ENCODE measurements at places on chromosomes 11 and 22. TPM values are rescaled to one million over a fixed set of nuclear protein-coding genes. Genes with fewer than 3 reads are reported as not detected.

Gene PHF21B
- polyA plus RNA-seq = 0.28 TPM

Gene XKR3
- not detected for polyA plus RNA-seq

Gene TRIM48
- polyA plus RNA-seq = not detected

Gene OR10W1
- polyA plus RNA-seq = not detected

GRCh38 chr11:127252321-127252720 lies 251.8 kb upstream of the KIRREL3 start:
- DNase-seq = no peak

DNA sequence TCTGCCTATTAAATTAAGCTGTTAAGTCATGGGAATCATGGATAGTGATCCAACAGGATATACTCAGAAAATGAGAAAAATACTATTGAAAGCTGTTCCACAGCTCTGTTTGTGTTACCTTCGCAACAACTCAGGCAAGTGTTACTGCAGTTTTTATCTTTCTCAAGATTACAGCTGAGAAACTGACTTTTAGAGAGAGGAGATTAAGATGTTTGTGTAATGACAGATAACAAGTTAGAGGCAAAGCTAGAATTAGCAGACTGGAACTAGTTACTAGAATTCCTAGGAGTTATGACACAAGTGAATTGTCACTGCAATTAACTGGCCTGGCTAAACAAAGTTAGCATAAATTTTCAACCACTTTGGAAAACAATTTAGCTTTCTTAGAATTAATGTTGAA lies 1.6 kb downstream of the SLN start:
- DNase-seq = no peak

DNA sequence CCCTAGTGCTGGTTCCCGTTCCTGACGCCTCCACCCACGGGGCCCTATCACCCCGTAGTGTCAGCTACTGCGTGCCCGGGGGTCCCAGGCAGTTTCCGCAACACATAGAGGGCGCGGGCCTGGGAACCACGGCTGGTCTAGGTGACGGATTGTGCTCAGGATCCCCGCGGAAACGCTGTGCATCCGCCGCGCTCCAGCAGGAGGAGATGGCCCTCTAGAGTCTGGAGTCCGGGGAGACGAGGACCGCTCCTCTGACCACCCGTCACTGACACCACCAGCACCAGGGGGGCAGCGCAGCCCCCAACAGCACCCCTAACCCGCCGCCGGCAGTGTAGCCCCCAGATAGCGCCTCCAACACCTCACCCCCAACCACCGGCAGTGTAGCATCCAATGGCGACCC lies 4.4 kb upstream of the RFPL3 start:
- no peak for DNase-seq

DNA sequence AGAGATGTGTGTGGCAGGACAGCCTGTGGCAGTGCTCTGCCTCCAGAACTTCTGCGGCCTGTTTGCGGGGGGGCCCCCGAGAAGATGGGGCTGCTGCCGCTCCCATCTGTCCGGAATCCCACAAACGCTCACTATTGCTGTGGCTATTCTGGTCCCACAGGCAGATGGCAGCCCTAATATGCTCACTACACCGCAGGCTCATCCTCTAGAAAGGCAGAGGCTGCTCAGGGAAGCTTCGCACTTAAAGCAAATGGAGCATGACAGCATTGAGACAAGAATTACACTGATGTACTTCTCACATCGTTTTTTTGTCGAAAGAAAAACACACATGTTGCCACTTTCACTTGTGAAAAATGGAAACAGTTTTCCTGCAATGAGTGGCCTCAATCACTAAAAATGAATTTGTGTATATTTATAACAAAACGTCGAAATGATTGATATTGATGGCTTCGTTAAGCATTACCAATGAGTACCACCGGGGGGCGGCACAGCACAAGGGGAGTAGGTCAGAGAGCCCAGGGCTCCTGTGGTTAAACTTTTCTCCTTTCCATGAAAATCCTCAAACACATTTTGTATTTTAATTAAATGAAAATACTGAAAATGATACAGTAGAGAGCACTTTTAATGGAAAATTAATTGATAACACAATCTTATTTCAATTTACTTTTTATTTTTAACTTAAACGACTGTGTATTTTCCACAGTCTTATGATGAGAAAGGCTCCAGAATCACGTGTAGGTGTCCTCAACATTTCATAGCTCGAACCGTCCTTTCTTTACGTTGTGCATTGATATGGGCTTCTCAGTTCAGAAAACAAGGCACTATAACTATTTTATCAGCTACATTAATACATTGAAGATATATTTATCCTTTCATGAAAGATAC lies 69.1 kb downstream of the CTTN start:
- DNase-seq = peak; percentile 24

- no peak for DNase-seq
Measured at GRCh38 chr11:61195719-61196118, 7.6 kb upstream of the PGA3 start.

- no peak for DNase-seq
Measured at GRCh38 chr11:8034106-8034585, 46.9 kb upstream of the TUB start.

Data from hindlimb muscle (tissue), 1 donor.